ENCODE measurements at places on chromosomes 3 and 15.

DNA sequence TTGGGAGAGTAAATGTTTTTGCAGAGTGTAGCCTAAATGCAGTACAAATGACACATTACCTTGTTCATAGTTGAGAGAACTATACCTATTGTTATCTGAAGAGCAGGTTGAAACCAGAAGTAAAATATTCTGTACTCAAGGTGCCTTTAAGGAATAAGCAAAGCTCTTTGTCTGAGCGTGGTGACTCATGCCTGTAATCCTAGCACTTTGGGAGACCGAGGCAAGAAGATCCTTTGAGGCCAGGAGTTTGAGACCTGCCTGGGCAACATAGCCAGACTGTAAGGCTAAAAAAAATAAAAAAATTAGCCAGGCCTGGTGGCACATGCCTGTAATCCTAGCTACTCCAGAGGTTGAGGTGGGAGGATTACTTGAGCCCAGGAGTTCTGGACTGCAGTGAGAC lies 2.2 kb upstream of the RNF13 start:
- DNase-seq = no peak
- no peak overlapping the region for H3K27ac ChIP-seq
- no peak overlapping the region for H3K4me3 ChIP-seq

DNA sequence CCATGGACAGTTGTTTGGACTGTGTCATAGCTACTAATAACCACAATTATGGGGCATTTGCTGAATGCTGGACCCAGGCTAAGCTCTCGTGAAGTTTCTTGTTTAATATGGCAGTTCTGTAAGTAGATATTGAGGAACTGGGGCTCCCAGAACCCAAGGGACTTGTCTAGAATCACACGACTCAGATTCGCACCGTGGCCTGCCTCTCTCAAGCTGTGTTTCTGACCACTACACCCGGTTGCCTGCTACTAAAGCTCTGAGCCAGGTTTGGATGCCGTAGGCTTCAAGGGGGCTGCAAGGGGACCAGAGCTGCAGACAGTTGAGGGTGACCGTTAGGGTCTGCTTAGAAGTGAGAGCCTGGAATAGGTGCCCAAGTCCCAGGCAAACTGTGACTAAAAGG lies 11.5 kb downstream of the TEX264 start:
- peaks cover 3% of the 10 kb centered on the region for H3K4me1 ChIP-seq
- H3K4me3 ChIP-seq = no peak overlapping the region
- no peaks in the 10 kb centered on the region for H3K27me3 ChIP-seq
- DNase-seq = no peak
- no peak overlapping the region for H3K27ac ChIP-seq
- H3K36me3 ChIP-seq = peaks cover 3% of the 10 kb centered on the region

- H3K4me1 ChIP-seq = no peaks in the 10 kb centered on the region
- H3K36me3 ChIP-seq = no peaks in the 10 kb centered on the region
- H3K27ac ChIP-seq = no peak overlapping the region
- DNase-seq = no peak
These were observed 2.1 kb downstream of the ACVR2B start for GRCh38 chr3:38455639-38456430.

DNA sequence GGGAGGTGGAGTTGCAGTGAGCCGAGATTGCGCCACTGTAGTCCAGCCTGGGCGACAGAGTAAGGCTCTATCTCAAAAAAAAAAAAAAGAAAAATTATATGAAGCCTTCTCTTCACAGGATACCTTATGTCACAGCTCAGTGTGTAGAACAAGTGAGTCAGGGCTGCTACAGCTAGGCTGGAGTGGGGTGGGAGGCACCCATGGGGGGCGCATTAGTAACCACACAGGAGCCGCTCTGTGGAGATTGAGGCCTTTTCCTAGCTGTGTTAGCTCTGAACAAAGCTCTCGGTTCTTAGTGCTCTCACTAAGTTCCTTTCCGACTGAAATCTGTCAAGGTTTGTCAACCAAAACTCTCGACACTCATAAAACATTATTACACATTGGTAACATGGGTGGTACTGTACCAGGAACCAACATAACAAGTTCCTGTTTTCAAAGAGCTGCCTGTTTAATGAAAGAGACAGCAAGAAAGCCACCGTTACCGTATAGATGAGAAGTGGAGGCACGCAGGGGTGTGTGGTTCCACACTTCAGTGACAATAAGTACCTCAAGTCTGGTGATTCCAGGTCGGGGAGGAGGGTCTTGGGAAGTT lies 4.5 kb downstream of the LRRC31 start:
- H3K4me3 ChIP-seq = no peak overlapping the region
- no peaks in the 10 kb centered on the region for H3K36me3 ChIP-seq
- no peaks in the 10 kb centered on the region for H3K4me1 ChIP-seq

DNA sequence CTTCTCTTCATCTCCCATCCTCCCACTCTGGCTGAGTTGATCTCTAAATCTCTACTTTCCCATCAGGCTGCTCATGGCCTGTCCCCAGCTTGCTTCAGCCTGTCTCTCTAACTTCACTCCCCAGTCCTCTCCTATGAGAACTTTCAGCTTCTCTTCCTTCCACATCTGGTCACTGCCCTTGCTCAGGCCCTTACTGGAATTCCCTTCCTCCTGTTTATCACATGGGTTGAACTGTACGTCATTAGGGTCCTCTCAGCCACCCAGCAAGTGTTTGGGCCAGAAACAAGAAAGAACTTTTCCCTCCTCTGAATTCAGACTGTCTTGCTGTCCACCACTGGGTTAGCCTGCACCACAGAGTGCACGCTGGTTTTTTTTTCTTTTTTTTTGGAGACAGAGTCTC lies 5.0 kb downstream of the PTPN23 start:
- no peaks in the 10 kb centered on the region for H3K4me1 ChIP-seq
- DNase-seq = no peak
- H3K4me3 ChIP-seq = no peak overlapping the region
- H3K27me3 ChIP-seq = no peaks in the 10 kb centered on the region
- no peaks in the 10 kb centered on the region for H3K36me3 ChIP-seq
- no peak overlapping the region for H3K27ac ChIP-seq

DNA sequence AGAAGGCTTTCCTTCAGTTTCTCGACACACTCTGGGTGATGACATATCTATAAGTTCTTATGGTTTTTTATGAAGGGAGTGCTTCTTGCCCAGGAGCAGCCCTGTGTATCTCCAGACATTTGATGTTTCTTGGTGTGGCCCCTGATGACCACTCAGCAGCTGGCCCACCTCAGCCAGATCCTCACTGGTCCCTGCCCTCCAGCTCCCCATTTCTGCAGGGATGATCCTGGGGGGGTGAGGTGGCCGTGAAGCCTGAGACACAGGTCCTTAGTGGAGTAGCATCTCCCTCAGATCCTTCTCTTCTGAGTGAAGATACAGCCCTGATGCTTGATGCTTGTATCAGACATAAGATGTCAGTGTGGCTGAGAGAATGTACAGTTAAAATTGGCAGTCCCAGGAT lies 127.7 kb downstream of the LRRC3B start:
- no peak for DNase-seq
- no peak overlapping the region for H3K27ac ChIP-seq
- no peaks in the 10 kb centered on the region for H3K36me3 ChIP-seq

DNA sequence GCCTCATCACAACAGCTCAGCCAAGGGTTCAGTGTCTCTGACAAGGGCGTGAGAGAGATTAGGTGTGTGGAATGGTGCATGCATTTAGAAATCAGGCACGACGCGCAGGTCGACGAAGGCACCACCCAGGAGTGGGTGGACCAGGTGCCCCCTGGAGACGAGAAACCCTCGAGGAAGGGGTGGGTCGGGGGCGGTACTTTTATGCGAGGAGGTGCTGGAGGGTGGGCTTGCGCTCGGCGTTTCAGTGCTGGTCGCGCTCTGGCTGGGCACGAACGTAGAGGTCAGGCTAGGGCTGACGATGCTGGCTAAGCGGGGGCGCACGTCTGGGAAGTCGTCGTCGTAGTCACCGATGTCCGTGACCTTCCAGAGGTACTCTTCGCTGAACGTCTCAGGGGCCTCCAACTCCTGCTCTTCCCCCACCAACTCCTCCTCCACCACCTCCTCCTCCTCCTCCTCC lies 393 bp downstream of the ERICH6 start:
- H3K4me1 ChIP-seq = no peaks in the 10 kb centered on the region
- H3K36me3 ChIP-seq = no peaks in the 10 kb centered on the region
- H3K27ac ChIP-seq = peak overlapping the region; percentile 10
- no peaks in the 10 kb centered on the region for H3K27me3 ChIP-seq
- DNase-seq = no peak

GRCh38 chr3:40801284-40801741 lies 276.6 kb downstream of the ZNF621 start:
- H3K36me3 ChIP-seq = no peaks in the 10 kb centered on the region
- no peak for DNase-seq
- no peaks in the 10 kb centered on the region for H3K4me1 ChIP-seq
- no peak overlapping the region for H3K27ac ChIP-seq

- no peak for DNase-seq
- H3K36me3 ChIP-seq = no peaks in the 10 kb centered on the region
- no peak overlapping the region for H3K4me3 ChIP-seq
- H3K27me3 ChIP-seq = no peaks in the 10 kb centered on the region
These were observed 211.9 kb downstream of the CBLB start for GRCh38 chr3:105656651-105657504.

DNA sequence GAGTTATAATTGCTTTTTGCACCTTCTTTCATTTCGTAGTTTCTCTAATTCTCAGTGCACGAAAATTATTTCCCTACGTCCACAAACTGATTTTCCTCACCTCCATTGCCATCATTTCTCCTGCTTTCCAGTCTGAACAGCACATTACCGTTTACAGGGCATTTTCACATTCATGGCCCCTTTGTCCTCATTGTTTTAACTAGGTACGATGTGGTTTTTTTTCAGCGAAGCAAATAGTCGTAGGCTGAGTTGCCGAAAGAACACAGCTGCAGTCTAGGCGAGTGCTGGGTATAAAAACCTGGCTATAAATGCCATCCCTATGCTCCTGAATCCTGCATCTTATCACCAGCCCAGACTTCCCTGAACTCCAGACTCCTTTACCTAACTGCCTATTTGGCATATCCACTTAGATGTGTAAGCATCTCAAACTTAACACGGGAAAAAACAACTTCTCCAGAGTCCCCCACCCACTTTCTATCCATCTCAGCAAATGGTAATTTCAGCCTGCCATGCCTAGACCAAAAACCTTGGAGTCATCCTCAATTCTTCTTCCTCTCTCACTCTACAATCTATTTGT lies 691 bp upstream of the FSIP1 start:
- no peaks in the 10 kb centered on the region for H3K27me3 ChIP-seq
- H3K27ac ChIP-seq = peak overlapping the region; percentile 34
- H3K36me3 ChIP-seq = no peaks in the 10 kb centered on the region
- H3K4me3 ChIP-seq = peak overlapping the region; percentile 72
- DNase-seq = peak; percentile 12
- H3K4me1 ChIP-seq = peaks cover 14% of the 10 kb centered on the region

DNA sequence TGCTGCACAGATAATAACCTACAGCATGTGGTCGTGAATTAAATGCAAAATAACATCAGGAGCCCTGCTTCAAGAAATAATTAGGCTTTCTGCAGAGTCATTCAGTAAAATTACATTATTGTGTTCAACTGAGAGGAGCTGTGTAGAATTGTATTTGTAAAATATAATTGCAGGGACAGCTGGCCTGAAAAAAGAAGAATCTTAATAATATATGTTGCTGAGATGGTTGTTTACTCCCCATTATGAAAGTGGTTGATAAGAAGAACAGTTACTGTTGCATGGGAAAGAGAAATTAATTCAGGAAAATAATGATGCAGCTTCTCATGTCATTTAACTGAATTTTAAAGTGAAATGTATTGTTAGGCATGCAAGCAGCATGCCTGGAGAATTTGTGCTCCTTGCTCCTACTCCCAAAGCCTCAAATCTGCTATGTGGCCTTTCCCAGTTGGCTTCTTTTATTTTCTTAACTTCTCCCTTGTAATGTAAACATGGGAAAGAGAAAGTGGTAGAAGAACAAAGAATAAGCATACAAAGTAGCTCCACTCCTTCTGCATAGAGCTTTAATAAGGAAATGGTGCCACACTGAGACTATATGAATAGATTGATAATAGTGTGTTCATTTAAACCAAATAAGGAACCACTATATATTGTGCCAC lies 100.1 kb downstream of the VGLL3 start:
- peaks cover 3% of the 10 kb centered on the region for H3K4me1 ChIP-seq
- H3K27ac ChIP-seq = no peak overlapping the region
- no peak for DNase-seq

DNA sequence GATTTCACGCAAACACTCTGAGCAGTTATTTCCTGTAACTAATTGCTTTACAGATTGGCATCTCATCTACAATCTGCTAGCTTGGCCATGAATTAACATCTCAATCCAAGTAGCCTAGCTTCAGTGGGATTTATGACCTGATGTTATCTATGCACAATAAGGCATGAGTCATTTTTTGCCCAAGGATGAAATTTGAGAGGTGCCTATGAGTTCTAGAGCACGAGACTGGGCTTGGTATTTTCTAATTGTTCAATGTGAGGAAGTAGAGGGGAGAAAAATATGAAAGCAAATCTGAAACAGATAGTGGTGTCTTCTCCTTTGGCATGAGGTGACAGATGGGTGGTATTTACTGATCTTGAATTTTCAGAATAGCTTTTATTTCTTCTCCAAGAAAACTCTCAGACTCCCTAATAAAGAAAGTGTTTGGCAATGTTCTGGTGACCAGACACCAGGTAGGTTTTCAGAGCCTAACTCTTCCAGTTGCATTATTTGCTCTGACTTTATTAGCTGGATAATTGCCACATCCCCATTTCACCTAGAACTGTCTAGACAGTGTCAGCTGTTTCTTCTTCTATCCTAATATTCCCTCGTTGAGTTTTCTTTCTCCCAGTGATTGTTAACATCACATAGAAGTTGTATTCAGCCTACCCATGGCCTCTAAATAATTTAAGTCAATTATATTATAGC lies 301.0 kb upstream of the UMPS start:
- DNase-seq = peak; percentile 93
- H3K27ac ChIP-seq = no peak overlapping the region
- no peaks in the 10 kb centered on the region for H3K36me3 ChIP-seq
